ENCODE measurements at places on chromosomes 16 and 17.

- DNase-seq: no peak
These were observed 45.0 kb upstream of the NACA2 start for GRCh38 chr17:61635913-61636432.

DNA sequence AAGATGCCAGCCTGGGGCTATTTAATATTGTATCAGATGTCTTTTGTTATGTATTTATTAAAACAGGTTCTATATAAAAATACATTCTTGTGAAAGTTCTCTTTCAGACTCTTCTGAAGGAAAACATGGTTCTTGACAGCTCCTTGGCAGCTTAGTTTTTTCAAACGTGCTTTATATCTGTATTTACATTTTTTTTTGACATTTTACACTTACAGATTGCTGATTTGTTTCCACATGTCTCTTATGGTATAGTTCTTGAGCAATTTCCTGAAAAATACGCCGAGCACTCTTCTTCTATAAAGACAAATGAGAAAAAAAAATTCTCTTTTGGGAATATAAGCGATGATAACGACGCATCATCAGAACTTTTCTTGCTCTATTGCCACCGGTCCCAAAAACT lies 9.5 kb downstream of the IGSF6 start:
- DNase-seq: no peak

DNA sequence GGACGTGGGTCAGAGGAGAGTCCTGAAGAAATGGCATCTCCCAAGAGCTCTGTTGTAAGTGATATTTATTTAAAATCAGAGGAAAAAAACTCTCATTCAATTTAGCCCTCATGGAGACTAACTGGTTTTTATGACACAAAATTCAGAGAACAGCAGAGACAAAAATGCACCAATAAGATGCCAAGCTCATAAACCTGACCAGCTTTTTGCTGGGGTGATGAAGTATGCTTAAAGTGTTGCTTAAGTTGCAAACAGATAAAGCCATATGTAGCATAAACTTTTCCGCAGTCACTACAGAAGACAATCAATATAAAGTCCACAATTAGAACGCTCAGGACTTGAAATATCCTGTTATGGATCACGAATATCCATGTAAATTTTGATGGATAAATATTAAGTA lies 124.0 kb upstream of the CORO6 start:
- no peak for DNase-seq

DNA sequence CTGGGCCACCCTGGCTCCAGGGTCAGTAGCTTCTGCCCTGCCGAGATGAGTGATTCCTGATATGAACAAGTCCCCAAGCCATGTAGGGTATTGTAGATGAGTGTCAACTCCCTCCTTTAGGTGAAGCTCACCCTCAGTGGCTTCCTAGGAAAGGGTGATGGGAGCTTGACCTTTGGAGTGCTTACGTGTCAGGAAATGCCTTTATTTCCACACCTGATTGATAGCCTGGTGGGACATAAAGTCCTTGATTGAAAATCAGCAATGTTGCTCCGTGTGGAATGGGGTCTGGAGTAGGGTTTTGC lies 58.4 kb downstream of the USP43 start:
- no peak for DNase-seq

GRCh38 chr17:5416901-5417300 lies 2.6 kb downstream of the NUP88 start:
- DNase-seq: no peak

DNA sequence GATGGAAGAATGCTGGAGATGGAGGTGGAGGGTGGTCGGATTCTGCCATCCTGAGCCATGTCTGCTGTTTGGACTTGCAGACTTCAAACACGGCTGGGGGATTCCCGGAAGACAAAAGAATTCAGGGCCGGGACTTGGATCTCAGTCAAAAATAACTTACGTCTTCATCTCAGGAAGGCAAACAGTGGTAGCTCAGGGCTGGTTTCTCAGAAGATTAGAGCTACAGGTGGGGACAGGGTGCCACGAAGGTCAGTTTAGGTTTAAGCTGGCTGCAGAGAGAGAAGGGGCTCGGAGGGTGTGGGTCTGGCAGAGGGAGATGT lies 4.3 kb upstream of the RHBDL3 start:
- DNase-seq: peak; percentile 22

DNA sequence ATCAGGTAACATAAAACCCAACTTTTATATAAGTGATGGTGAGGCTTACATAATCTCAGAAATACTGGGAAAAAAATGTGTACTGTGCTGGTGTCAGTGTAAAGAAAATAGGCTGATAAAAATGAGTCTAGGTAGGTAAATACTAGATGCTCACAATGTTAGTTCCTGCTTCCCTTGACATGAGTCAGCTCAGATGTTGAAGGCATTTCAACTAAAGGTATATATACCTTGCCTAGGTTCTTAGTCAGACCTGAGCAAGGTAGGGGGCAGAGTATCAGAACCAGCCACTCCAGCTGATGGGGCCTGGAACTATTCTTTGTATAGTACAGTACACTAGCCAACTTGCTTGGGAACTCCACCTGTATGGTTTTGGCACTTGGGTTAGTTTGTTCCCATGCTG lies 51.0 kb upstream of the CA10 start:
- no peak for DNase-seq

DNA sequence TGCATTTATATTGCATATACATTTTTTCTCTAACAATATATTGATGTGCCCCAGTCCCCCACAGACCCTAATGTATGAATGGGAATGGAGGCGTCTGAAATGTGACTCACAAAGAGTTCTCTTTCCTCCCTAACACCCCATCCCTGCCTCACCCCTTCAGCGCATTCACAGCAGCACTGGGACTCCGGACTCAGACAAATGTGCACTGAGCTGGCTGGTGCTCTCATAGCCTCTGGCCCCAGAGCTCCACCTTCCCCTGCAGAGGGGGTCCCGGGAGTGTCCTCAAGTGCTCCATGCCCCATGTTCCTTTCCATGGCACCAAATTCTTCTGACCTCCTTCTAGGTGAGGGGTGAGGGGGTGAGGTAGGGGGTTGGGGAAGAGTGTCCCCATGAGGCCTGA lies 20.6 kb downstream of the NPTX1 start:
- DNase-seq: no peak

GRCh38 chr17:82892899-82893565 lies 53.2 kb upstream of the ZNF750 start:
- peak; percentile 68 for DNase-seq
